ENCODE measurements at places on chromosomes 2 and 18. TPM values are rescaled to one million over a fixed set of nuclear protein-coding genes. Genes with fewer than 3 reads are reported as not detected.
A peak's percentile ranks its signal among the peaks of the same experiment; 100 is the strongest.

DNA sequence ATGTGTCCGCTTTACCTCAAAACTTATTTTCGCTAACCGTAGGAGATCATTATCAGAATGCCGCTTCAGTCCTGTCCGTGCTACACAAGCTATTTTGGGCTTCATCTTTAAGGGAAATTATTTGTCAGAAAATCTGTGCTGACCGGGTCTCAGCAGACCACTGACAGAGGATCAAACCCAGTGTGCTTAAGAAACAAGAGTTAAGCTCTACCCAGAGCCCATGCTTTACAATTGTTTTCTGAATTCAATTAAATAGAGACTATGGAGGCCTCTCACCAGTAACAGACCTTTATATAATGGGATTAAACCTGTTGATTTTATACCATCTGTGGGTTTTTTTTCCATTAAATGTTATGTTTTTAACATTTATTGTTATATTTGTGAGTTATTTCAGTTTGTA lies 1956.7 kb upstream of the PIK3C3 start:
- DNase-seq = no peak

DNA sequence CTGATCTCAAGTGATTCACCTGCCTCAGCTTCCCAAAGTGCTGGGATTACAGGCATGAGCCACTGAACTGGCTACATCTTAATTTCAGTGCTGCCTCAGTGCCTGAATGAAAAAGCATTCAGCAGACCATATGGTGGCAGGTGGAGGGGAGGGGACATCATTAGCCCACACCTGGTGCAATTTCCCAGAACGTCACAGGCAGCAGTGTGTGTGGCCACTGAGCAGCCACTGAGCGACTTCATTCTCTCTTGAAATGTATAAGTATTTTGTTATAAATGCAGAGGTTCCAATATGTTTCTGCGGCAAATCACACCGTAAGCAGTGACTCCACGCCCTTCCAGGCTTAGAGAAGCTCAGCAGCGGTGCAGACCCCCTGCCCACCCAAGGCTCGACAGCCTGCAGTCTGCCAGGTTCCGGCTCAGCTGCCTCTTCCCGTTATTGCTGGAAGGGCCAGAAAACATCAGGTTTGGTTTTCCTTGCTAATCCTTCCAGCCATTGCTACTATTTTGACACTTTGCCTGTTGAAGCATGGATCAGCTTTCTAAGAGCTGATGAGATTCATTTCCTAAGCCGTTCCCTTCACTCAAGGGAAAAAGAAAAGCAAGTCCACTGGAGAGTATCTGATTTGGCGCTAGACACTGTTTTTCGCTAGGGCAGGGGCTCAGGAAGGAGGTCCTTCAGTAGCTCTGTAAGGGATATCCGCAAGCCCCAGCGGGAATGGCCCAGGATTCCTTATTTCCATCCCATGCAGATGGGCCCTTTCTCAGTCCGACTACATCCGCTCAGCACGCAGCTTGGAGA lies 250.7 kb downstream of the VAPA start:
- no peak for DNase-seq

DNA sequence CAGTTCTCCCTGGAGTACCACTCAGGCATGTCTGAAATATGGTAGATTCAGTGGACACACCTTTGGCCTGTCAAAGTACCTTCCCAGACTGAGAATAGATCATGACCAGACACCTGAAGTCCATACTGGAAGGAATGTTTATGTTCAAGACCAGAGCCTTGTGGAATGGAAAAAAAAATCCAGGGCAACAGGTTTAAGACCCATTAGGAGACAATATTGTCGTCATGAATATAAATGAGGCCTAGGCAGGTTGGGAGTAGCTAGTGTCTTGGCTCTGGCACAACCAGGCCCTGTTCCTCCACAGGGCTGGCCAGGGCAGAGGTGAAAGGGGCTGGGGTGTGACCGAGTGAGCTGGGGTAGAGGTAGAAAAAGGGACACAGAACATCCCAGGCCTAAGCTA lies 13.2 kb upstream of the ATRAID start:
- DNase-seq = no peak

- no peak for DNase-seq
Observed at GRCh38 chr18:78992041-78993011, 12.7 kb downstream of the SALL3 start.

DNA sequence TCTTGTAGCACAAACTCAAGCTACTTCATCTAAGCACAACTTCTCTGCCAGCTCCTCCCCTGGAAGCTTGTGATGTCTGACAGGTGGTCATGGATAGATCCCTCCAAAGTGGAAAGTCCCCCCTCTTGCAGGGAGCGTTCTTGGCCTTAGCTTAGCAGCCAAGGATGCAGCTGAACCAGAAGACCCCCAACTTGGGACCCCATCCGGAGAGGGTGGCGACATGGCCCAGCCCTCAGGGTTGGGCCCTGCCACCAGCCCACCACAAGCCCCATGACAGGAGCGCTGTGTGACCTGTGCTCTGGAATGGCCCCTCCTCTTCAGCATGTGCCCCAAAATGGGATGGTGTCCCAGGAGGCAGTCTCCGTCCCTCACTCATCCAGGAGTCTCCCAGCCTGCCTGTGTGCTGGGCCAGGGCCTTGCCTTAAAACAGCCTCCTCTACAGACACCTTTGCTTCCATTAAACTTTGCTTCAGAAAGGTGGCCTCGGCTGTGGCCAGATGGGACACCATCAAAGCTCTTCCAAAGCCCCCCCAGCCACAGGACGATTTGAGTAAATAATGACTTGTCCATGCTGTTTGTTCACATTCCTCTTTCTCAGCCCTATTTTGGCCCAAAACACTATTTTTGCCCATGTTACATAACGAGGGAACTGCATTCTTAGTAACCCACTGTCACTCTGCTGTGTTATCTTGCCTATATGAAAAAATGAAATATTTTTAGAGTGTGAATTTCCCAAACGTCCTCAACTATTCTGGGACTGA lies 122.1 kb downstream of the RAB3GAP1 start:
- no peak for DNase-seq

- DNase-seq = no peak
Observed at GRCh38 chr2:171146633-171147032, 14.1 kb downstream of the TLK1 start.

DNA sequence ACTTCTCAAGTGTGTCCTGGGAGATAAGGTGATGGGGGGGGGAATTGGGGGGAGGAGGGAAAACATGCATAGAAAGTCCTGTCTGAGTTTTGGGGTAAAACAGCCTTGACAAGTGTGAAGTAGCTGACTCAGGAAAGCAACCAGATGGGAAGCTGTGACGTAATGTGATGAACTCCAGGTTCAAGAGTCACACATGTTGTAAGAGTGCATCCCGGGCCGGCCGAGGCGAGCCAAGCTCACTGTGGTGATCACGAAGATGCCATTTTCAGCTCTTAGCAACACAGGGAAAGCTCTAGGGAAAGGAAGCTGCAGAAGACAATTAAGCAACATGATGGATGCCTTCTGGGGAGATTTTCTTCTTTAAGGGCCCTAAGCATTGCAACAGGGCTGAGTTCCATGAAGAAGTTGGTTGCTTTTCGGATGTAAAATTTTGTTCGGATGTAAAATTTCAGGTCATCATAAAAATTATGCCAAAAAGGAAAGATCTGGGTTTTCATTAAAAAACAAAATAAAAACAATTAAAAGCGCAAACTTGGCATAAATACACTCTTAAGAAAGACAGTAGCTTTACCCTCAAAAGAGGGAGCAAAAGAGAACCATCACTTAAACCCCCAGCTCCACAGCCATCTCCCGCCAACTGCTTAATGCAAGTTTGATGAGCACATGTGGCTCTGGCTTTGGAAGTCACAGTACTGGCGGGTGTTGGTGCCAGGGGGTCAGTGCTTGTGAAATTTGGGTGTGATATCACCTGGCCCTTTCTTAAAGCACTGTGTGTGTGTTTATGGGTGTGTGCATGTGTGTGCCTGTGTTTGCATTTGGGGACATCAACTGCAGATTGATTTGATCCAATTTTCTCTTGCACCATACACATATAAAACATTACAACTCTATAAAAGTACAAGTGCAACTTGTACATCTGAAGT lies 19.1 kb downstream of the SERTAD2 start:
- DNase-seq = no peak

DNA sequence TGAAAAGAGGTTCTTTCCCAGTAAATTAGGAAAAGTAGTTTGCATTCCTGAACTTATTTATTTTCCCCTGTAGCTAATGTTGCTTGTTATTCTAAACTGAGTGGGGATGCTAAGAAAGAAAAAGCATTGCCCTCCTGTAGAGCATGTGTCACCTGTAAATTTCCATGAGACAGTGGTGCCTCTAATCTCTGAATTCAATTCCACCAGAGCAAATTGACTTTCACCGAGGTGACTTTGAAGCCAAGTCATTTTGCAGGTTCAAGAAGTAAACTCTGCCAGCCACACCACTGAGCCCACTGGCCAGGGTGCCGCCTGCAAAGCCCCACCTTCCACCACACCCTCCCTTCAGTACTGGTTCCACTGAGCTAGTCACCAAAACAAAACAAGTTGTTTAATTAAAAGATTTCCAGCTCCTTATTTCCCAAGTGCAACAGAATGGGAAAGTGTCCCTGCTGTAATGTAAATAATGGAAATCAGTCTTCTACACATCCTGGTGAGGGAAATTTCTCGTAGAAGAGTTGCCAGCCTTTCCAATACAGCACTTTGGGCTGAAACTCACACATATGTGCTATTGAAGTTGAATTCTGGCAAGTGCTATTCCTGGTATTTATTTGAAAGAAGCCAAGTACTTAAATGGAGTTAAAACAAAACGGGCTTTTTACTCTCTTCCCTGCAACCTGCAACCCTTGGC lies 254.8 kb downstream of the RNF152 start:
- DNase-seq = no peak

GRCh38 chr2:86790676-86791572 lies at the start of gene CD8A:
CD8A (minus strand) TSS chr2:86790913; CDS start chr2:86790825, 88 bp downstream.
- DNase-seq = no peak

DNA sequence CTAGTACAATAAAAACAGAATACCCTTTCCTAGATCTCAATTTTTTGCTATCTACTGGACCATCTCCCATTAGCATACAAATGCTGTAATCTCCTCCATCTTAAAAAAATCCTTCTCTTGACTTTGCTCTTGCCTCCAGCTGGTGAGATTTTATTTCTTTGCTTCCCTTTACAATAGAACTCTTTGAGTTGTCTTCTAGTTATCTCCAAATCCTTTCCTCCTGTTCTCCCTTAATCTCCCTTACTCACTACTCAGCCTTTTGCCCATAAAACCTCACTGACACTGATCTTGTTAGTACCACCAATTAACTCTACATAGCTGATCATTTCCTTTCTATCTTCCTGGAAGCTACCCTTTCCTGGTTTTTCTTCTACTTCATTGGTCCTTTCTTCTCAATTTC lies 63.5 kb upstream of the FRZB start:
- DNase-seq = no peak

DNA sequence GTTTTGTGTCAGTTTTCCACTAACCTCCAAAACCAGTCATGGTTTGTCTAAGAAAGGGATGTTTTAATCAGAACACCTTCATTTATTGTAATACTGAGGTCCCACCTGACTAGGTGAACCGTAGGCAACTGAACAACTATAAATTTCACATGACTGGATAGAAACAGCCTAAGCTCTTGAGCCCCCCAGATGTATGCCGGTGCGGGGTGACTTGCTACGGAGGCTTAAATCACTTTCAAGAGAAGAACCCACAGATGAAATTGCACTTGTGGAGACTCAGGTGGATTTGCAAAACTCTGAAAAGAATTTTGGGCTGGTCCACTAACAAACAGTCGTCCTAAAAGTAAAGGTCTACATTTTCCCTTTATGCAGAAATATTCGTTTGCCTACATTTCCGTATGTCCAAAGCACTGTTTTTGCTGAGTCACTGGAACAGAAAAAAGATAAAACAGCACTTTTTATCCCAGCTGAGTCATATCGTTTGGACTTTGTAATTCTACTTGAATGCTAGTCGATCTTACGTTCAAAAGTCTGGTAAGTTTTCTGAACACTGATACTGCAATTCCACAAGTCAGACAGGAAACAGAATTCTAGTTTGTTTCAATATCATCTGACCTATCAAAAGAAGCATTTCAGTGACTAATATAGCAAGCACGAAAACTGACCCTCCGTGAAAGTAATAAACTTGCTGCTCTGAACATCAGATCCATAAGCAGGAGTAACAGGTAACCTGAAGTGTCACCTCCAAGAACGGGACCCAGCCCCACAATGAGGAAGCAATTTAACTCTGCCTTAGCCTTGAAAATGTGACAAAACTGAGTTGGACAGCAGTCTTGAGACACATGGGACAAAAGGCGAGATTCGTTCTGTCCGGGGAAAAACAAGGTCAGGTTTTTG lies 18.1 kb downstream of the ZNF516 start:
- DNase-seq = peak; percentile 58

The MYL1 gene
- total RNA-seq = not detected

The XDH gene
- total RNA-seq = 0.19 TPM

The COMMD1 gene
- total RNA-seq = 45.9 TPM

The LIMS2 gene
- total RNA-seq = 6.2 TPM

The KLHL30 gene
- total RNA-seq = 6.3 TPM
